Breast epithelium (tissue), 4 donors: ENCODE measurements at places on chromosomes 11 and 22.

GRCh38 chr11:129364143-129364654, 11.4 kb upstream of the BARX2 start:
- DNase-seq: peak; percentile 87

- DNase-seq: no peak
Observed at GRCh38 chr11:132058211-132058772, 687.9 kb downstream of the NTM start.

GRCh38 chr11:134086376-134086775, 17.5 kb downstream of the JAM3 start:
- DNase-seq: no peak

DNA sequence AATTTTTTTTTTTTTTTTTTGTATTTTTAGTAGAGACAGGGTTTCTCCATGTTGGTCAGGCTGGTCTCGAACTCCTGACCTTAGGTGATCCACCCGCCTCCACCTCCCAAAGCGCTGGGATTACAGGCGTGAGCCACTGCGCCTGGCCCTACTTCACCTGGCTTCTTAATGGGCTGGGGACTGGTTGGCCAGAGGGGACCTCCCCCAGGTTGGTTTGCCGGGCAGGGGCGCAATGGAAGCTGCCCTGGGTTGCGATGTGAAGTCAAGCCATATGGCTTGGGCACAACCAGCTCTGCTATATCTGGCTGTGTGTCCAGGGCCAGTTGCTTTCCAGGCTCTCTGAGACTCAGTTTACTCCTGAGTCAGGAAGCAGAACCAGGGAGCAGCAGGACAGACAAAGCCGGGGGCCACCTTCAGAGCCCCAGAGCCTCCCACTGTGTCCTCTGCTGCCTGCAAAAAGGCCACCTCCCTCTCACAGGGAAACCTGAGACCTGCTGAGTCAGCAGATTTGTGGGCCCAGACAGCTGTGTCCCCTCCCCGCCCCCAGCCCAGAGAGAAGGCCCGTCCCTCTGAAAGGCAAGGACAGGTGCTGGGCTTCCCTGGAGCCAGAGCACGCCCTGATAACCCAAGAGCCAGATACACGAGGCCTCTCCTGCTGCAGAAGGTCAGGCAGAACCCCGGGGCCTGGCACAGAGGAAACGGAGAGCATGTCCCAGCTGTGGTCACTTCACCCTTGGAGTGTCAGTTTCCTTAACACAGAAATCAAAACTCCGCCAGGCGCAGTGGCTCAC, 29.2 kb upstream of the DAGLA start:
- no peak for DNase-seq

GRCh38 chr11:30740091-30740490, 153.9 kb upstream of the MPPED2 start:
- no peak for DNase-seq

- DNase-seq: no peak
Observed at GRCh38 chr11:75597636-75598035, 35.6 kb downstream of the SERPINH1 start.

GRCh38 chr22:28024422-28024888, 105.4 kb upstream of the PITPNB start:
- DNase-seq: peak; percentile 7

GRCh38 chr11:36023922-36024321, 80.1 kb downstream of the LDLRAD3 start:
- no peak for DNase-seq

GRCh38 chr11:65135633-65136145, 1.4 kb upstream of the SYVN1 start:
- no peak for DNase-seq

- no peak for DNase-seq
Observed at GRCh38 chr22:29022101-29022817, 39.4 kb downstream of the C22orf31 start.

- no peak for DNase-seq
Observed at GRCh38 chr11:12890476-12890875, 118.6 kb upstream of the RASSF10 start.

GRCh38 chr22:45684752-45685574, 13.3 kb downstream of the ATXN10 start:
- no peak for DNase-seq

DNA sequence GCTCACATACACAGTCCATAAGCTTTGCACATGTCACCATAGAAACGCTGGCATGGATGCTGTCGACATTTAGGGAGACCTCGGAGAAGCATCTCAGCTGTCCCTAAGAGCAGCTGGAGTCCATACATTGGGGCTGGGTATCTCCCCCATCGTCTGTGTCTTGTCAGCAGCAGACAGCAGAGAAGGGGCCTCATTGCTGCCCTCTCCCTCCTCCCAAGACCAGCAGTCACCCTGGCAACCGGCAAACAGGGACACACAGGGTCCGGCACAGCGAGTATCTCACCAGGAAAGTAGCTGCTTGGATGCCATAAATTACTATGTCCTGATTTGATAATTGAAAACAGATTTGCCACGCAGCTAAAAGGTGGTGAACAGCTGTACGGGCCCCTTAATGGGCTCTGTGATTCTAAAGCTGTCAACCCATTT, 84.4 kb downstream of the CD44 start:
- no peak for DNase-seq

GRCh38 chr11:86072211-86072610, 3.3 kb upstream of the PICALM start:
- no peak for DNase-seq

- no peak for DNase-seq
Observed at GRCh38 chr11:46431211-46431610, 39.6 kb upstream of the CHRM4 start.

- DNase-seq: peak; percentile 52
Observed at GRCh38 chr11:13335319-13335718, 57.7 kb downstream of the BMAL1 start.

GRCh38 chr11:29272019-29272654, 744.7 kb downstream of the KCNA4 start:
- DNase-seq: no peak

GRCh38 chr11:816433-816779, 2.3 kb upstream of the PNPLA2 start:
- DNase-seq: no peak

GRCh38 chr11:35326266-35326879, 93.0 kb downstream of the SLC1A2 start:
- DNase-seq: no peak

DNA sequence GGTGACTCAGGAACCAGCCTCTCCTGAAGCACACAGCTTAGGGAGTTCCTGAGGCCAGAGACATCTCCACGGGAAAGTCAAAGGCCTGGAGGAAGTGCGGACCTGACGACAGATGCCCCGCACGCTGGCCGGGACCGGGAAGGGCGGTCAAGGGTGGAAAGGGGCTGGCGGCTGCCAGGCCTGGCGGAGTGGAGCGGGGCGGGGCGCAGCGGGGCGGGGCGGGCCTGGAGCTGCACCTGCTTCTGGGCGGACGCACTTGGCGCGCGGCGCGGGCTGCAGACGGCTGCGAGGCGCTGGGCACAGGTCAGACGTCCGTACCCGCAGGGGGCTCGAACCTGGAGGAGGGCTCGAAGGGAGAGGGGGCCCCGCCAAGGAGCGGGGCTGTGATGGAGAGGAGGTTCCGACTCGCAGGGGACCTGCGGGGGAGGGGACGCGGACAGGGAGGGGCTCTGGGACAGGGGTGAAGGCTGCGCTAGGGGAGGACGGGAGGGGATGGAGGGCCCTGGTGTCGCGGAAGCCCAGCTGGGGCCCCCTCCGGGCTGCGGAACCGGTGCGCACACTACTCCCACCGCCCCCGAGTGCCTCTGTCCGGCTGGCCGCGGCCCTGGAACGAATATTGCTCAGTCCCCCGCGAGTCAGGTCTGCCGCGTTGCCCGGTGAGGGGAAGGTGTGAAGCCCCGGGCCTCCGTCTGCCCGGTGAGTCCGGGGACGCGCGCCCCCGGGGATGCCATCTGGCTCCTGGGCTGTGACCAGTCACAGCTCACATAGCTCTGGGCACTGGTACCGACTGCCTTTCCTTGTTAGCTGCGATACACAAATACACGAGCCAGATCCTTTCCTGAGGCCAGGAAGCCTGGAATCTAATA, at the start of gene TMEM45B:
Gene TMEM45B, plus strand, starts transcription at position 253 of the 866 bp plus-strand sequence. CDS start 36,635 bp downstream, outside the sequence.
- DNase-seq: no peak

- no peak for DNase-seq
Observed at GRCh38 chr11:86947541-86947940, 7.7 kb downstream of the FZD4 start.

DNA sequence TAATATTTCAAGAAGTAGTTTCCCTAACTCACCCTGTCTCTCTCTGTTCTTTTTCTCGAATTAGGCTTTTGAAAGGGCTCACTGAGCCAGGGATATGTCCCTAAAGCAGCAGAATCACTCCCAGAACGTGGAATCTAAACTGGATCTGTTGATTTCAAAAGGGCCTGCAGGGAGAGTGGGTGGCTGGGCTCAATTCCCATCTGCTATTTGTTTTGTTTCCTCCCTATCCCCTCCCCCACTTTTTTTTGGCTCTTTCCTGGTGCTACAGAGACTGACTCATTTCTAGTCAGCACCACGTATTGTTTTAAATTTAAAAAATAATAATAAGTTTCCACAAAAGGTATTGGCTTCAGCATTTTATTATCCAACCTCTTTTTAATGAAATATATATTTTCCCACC, 961.5 kb downstream of the FAM181B start:
- DNase-seq: no peak

- no peak for DNase-seq
Observed at GRCh38 chr22:20080445-20080775, 369 bp downstream of the DGCR8 start.
